ENCODE measurements at places on chromosomes 3 and 15. TPM values are rescaled to one million over a fixed set of nuclear protein-coding genes. Genes with fewer than 3 reads are reported as not detected.

The WNT7A gene
- not detected for total RNA-seq

The CPLX3 gene
- total RNA-seq = not detected

The CDC25A gene
- total RNA-seq = 0.88 TPM

The LMLN gene
- total RNA-seq = 13.0 TPM

The PLA2G4E gene
- not detected for total RNA-seq

The SOX14 gene
- total RNA-seq = not detected

DNA sequence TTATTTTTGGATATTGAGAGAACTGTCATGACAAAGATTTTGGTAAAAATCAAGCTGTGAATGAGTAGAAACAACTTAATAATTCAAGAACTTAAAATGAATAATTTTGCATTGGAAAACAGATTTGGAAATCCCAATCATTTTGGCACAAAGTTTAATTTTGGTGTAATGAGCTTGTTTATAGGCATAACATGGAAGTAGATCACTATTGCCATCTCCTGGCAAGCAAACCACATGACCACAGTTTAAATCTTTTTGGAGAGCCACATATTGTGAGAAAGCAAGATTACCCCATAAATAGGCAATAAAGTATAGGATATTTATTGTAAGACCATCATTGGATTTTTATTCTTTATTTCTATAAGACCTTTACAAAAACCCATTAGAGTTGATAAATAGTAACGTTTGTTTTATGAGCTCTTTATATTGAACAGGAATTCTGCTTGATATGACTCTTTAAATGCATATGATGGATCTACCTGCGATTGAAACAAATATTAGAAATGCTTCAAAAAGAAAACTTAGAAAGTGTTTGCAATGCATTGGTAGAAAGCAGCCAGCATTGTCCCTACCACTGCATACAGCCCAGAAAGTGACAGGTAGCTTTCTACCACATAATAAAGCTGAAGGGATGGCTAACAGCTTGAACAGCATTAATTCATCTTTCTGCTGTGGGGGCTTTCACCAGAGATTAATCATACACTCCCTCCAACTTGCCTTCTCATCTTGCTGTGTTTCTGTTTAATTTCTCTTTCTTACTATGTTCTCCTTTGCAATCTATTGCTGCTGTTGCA lies 766.8 kb downstream of the TBL1XR1 start:
- H3K27me3 ChIP-seq = no peaks in the 10 kb centered on the region
- no peak overlapping the region for H3K27ac ChIP-seq
- no peak for DNase-seq
- no peak overlapping the region for H3K4me3 ChIP-seq
- no peaks in the 10 kb centered on the region for H3K4me1 ChIP-seq

DNA sequence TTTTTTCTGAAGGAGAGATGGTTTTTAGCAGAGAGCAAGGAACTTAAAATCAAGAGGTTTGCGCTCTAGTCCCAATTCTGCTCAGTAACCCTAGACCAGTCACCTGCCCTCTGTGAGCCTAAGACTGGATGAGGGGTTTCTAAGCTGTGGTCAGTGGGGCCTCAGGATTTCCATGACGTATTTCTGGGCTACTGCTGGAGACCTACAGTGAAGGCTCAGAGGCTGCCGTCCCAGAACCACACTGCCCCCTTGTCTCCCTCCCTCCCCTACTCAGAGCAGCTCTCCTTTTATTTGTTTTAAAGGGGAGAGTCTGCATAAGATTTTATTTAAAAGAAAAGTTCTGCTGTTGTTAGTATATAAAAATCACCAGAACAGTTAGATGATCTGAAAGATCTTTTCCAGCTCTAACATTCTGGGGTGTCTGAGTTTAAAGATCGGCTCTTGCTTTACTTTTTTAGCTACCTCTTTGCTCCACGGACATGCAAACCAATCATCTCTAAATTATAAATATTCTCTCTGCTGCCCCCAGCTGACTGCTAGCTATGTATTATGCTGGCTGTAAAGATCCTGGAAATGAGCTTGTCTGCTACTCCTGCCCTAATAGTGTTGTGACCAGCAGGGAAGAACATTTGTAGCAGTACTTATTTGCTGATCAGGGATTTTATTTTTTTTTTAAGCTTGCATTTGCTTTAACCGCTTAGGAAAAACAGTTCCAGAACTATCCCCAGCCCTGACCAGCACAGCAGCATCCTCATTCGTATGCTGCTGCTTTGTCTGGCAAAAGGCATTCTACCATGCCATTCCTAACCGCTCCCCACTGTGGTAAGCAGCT lies 28.6 kb upstream of the NDUFB4 start:
- peak overlapping the region; percentile 63 for H3K4me3 ChIP-seq
- H3K36me3 ChIP-seq = no peaks in the 10 kb centered on the region
- DNase-seq = no peak

DNA sequence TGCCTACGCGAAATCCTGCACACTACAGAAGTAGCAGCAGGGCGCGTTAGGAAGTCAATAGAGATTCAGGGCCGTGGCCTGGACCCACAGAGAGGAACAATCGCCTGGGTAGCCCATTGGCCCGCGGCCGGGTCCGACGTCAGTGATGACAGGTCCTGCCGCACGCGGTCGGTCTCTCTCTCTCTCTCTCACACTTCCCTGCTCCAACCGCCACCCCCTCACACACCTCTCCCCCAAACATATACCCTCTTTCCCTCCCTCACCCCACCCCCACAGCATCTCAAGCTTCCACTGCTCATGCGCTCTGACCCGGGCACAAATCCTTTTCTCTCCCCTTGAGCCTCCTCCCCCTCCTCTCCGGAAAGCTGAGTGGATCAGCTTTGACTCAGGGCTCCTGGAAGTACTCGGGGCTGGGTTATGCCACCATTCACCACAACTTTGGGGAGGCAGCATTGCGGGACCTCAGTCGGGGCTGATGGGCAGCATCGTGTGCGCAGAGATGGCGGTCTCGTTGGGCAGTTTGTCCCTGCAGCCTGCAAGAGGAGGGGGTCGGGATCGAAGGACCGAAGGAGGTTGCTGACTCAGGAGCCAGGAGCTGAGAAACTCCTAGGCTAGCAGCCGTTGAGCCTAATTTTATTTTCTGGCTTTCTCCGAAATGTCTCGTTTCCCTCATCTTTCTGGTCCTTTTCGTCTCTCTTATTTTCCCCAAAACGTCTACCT lies 9.0 kb downstream of the ZIC4 start:
- no peak overlapping the region for H3K27ac ChIP-seq
- no peaks in the 10 kb centered on the region for H3K4me1 ChIP-seq
- no peaks in the 10 kb centered on the region for H3K36me3 ChIP-seq
- no peak overlapping the region for H3K4me3 ChIP-seq
- peak; percentile 91 for DNase-seq

DNA sequence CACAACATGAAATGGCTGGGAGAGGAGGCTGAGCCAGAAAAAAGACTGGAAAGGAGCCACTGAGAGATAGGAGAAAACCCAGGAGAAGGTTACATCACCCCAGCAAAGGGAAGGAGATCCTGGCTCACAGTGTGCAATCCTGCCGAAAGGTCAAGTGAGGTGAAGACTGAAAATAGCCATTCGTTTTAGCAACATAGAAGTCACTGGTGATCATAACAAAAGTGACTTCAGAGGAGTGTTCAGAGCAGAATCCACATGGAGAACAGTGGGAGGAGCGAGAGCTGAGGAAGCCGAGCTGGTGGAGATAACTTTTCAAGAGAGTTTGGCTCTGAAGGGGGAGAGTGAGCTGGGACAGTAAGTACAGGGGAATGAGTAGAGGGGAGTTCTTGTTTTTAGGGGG lies 5.4 kb upstream of the HEG1 start:
- H3K4me1 ChIP-seq = peaks cover 45% of the 10 kb centered on the region
- no peaks in the 10 kb centered on the region for H3K27me3 ChIP-seq
- no peak for DNase-seq

GRCh38 chr3:50226888-50227389 lies 9.1 kb upstream of the GNAI2 start:
- H3K27ac ChIP-seq = peak overlapping the region; percentile 41
- H3K27me3 ChIP-seq = peaks cover 11% of the 10 kb centered on the region
- H3K4me1 ChIP-seq = peaks cover 21% of the 10 kb centered on the region
- H3K4me3 ChIP-seq = peak overlapping the region; percentile 81
- peak; percentile 92 for DNase-seq
- no peaks in the 10 kb centered on the region for H3K36me3 ChIP-seq

DNA sequence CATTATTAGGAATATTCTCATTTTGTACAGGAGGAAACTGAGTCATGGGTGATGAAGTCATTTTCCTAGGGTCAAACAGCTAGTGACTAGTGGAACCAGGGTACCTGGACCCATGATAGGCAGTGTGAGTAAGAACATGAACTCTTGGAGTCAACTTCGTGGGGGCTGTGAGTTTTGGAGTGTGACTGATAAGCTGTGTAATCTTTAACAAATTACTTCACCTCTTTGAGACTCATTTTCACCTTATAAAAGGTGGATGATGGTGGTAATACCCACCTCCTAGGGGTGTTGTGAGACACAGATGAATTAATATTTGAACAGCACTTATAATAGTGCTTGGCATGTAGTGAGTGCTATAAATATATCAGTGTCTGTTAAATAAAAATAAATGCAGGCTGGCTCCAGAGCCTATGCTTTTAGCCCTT lies 9.1 kb downstream of the SEMA6D start:
- no peak for DNase-seq
- H3K27ac ChIP-seq = no peak overlapping the region
- no peak overlapping the region for H3K4me3 ChIP-seq
- no peaks in the 10 kb centered on the region for H3K4me1 ChIP-seq
- H3K27me3 ChIP-seq = peaks cover 8% of the 10 kb centered on the region

DNA sequence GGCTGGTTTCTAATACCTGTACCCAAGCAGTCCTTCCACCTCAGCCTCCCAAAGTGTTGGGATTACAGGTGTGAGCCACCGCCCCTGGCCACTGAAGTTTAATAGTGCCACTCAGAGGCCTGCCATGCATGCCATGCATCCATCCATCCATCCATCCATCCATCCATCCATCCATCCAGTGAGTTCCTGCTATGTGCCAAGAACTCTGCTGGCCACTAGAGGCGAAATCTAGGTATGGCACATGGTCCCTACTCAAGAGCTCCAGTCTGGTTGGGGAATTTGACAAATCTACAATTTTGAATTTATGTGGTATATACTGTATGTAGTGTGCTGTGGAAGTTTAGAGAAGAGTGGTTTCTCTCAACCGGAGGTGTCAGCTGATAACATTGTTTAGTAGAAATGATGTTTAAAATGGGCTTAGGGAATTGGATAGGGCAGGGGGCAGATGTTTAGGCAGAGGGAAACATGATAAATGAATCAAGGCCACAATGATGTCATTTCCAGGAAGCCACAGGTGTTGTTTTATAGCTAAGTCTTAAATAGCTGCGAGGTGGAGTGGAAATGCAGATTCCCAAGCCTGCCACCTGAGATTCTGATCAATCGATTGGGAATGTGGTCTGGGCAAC lies 384.4 kb upstream of the C2CD4B start:
- H3K27ac ChIP-seq = no peak overlapping the region
- DNase-seq = no peak
- H3K4me3 ChIP-seq = no peak overlapping the region
- H3K36me3 ChIP-seq = no peaks in the 10 kb centered on the region

DNA sequence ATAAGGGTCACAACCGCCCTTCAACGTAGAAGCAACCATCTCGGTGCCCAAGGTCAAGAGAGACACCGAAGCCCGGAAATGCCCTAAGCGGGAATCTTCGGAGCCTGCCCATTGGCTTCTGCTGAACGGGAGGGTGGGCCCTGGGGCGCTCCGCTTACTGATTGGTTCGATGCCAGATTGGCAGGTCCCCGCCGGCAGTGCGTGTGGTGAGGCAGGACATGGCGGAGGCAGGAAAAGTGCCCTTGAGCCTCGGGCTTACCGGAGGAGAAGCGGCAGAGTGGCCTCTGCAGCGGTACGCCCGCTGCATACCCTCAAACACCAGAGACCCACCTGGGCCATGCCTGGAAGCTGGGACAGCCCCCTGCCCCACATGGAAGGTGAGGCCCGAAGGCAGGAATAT lies at the start of gene REC114:
Gene REC114, plus strand, starts transcription at position 197 of the 400 bp plus-strand sequence. Its CDS starts 22 bp downstream, at position 219.
- H3K27me3 ChIP-seq = peaks cover 25% of the 10 kb centered on the region
- no peak within 1 kb of the TSS for H3K27ac ChIP-seq
- H3K4me1 ChIP-seq = no peaks in the 10 kb centered on the region
- no peak for DNase-seq

GRCh38 chr3:37709946-37710640 lies 151.6 kb upstream of the CTDSPL start:
- H3K4me3 ChIP-seq = no peak overlapping the region
- no peaks in the 10 kb centered on the region for H3K27me3 ChIP-seq
- no peaks in the 10 kb centered on the region for H3K36me3 ChIP-seq

GRCh38 chr3:139202226-139202958 lies 141.4 kb upstream of the MRPS22 start:
- H3K27ac ChIP-seq = no peak overlapping the region
- peaks cover 3% of the 10 kb centered on the region for H3K27me3 ChIP-seq
- no peaks in the 10 kb centered on the region for H3K36me3 ChIP-seq
- no peak for DNase-seq
- H3K4me1 ChIP-seq = peaks cover 2% of the 10 kb centered on the region

GRCh38 chr3:17183951-17184550 lies 299.3 kb downstream of the PLCL2 start:
- H3K27me3 ChIP-seq = no peaks in the 10 kb centered on the region
- no peak overlapping the region for H3K4me3 ChIP-seq
- no peak for DNase-seq
- H3K36me3 ChIP-seq = no peaks in the 10 kb centered on the region
- H3K4me1 ChIP-seq = peaks cover 18% of the 10 kb centered on the region
- peak overlapping the region; percentile 6 for H3K27ac ChIP-seq

- H3K36me3 ChIP-seq = no peaks in the 10 kb centered on the region
- no peak overlapping the region for H3K27ac ChIP-seq
- H3K4me3 ChIP-seq = no peak overlapping the region
- H3K27me3 ChIP-seq = peaks cover 24% of the 10 kb centered on the region
- peak; percentile 57 for DNase-seq
- H3K4me1 ChIP-seq = no peaks in the 10 kb centered on the region
These were observed 288.3 kb downstream of the TLE3 start for GRCh38 chr15:69809421-69809820.

GRCh38 chr3:194009019-194009418 lies 126.9 kb upstream of the HES1 start:
- peaks cover 42% of the 10 kb centered on the region for H3K27me3 ChIP-seq
- H3K27ac ChIP-seq = no peak overlapping the region
- H3K4me1 ChIP-seq = peaks cover 12% of the 10 kb centered on the region
- no peak overlapping the region for H3K4me3 ChIP-seq
- DNase-seq = no peak
- H3K36me3 ChIP-seq = no peaks in the 10 kb centered on the region

GRCh38 chr3:187291001-187291511 lies 481 bp downstream of the MASP1 start:
- H3K27ac ChIP-seq = peak overlapping the region; percentile 26
- no peak for DNase-seq
- peak overlapping the region; percentile 41 for H3K4me3 ChIP-seq

Data from osteoblast (primary cell).